ENCODE measurements at places on chromosomes 13 and 19.

DNA sequence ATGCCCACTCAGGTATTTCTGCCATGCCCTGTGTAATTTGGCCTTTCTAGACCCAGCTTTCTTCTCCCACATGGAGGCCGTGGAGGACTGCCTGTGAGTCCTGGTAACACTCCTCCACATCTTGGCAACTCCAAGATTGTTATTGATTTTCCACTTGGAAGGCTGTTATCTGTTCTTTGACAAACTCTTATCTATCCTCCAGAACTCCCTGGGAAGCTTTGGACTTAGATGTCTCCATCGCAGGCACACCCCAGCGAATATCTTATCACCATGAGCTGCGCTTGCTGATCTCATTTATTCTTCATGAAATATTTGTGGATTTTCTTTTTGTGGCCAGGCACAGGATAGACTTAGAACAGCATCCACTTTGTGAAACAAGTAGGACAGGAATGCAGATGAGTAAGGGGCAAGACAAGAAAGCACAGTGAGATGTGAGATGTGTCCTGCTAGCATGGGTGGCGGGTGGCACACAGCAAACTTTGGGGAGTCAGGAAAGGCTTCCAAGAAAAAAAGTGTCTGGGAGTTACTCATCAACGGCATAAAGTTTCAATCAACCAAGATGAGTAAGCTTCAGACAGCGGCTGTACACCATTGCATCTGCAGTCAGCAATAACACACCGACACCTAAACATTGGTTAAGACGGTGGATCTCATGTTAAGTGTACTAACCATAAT is 84.5 kb upstream of the IRS2 start:
- DNase-seq: no peak

DNA sequence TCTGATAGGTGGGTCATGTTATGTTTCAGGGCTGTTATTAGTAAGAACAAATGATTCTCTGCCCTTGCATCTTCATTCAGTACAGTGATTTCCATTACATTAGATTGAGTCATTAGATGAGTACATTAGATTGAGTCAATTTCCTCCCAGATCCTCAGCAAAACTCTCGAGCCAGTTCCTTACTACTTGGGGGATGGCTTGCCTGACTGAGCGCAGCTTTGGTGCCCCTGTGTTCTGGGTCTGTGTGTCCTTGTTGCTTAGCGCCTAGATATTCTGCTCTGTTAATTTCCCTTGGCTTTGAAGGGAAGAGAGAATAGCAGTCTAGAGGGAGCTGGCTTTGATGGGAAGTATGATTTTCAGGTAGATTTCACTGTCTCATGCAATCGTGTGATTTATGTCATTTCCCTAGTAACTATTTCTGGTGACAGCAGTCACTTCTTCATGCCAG is 19.1 kb upstream of the SCEL start:
- DNase-seq: no peak

GRCh38 chr13:42007844-42008243 is 40.6 kb upstream of the DGKH start:
- DNase-seq: no peak

GRCh38 chr13:24244802-24245201 is 64.6 kb upstream of the C1QTNF9 start:
- DNase-seq: no peak

- DNase-seq: no peak
Measured at GRCh38 chr13:95368998-95369397, 67.7 kb upstream of the ABCC4 start.

DNA sequence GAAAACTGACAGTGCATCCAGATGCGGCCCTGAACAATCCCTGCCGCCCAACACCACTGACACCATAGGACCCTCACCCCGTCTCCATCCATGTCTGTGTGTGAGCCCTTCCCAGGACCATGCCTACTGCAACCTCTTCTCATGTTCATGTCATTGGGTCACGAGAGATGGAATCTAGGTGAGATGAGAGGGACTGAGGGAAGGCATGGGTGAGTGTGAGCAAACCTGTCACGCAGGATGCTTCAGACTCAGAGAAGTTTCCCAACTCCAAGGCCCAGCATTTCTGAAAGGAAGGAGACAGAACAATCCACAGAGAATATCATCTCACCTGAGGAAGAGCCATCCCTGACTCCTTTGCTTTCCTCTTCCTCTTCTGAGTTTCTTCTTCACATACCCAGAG is 5.7 kb downstream of the ZNF888 start:
- no peak for DNase-seq

GRCh38 chr13:20588529-20589110 is 21.7 kb downstream of the IFT88 start:
- DNase-seq: no peak

GRCh38 chr13:98108341-98108740 is 34.6 kb upstream of the FARP1 start:
- no peak for DNase-seq

DNA sequence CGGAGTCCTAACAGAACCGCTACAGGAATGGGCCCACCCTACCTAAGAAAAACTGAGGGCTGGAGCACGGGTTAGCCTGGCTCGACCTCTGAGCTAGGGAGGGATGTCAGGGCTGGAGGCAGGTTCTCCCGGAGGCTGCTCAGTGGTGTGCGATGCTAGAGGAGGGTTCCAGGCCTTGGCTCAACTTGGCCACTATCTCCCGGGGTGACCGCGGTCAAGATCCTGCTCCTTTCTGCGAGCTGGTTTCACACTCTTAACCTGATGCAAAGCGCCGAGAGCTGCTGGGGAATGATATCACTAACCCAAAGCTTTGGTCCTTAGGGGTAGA is 301 bp downstream of the POP4 start:
- DNase-seq: no peak
